ENCODE measurements at places on chromosomes 3 and 15.

DNA sequence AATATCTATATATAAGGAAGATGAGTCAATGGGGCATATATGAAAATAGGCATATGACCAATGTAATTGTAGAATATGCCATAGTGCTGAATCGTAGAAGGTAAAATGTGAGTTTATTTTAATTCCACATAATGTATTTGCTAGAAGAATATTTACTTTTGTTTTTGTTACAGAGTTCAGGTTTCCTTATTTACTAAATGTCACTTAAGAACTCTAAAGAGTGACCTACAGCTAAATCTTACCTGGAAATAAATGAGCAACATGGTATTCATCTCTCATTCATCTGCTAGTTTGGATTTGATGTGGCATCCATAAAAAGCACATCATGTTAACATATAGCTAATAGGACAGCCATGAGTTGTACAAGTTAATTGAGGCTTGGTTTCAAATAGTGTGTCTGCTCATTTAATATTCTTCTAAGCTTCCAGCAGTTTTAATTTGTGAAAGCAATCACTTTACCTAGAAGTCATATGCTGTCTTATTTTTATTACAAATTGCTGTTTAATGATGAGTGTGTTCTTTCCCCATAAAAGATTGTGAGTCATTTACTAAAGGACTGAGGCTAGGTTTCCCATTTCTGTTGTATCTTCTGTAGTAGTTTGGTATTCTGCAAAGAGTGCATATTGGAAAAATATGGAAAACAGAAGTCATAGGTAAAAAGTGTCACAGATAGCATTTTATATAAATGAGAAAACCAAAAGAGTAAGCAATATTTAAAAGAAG, 222.1 kb upstream of the POU1F1 start:
- H3K27me3 ChIP-seq: no peaks in the 10 kb centered on the region
- no peak overlapping the region for H3K27ac ChIP-seq
- H3K4me1 ChIP-seq: no peaks in the 10 kb centered on the region
- H3K36me3 ChIP-seq: no peaks in the 10 kb centered on the region

DNA sequence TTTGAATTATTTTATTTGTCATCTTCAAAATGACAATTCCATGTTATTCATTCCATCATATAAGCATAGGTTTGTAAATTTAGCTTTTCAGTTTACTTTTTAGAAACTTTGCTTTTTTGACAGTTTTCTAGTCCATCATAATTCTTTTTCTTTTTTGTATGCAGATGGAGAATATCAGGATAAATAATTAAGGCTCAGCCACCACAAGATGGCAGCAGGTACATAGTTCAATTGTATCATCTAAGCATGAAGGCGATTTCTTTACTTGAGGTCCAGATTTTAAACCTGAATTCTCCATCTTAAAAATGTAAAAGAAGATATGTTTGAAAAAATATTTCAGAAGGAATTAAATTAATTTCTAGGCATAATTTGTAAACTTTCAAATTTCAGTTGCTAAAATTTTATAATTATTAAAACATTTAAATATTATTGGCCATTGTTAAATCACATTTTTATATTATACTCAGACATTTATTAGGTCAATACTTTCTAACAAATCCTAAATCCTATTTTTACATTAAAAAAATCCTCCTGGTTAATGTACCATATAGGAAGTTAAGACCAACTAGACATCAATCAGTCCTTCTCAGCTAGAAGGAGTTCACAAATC, 15.1 kb downstream of the PLSCR5 start:
- H3K36me3 ChIP-seq: no peaks in the 10 kb centered on the region
- DNase-seq: no peak
- H3K27ac ChIP-seq: no peak overlapping the region
- H3K4me3 ChIP-seq: no peak overlapping the region

DNA sequence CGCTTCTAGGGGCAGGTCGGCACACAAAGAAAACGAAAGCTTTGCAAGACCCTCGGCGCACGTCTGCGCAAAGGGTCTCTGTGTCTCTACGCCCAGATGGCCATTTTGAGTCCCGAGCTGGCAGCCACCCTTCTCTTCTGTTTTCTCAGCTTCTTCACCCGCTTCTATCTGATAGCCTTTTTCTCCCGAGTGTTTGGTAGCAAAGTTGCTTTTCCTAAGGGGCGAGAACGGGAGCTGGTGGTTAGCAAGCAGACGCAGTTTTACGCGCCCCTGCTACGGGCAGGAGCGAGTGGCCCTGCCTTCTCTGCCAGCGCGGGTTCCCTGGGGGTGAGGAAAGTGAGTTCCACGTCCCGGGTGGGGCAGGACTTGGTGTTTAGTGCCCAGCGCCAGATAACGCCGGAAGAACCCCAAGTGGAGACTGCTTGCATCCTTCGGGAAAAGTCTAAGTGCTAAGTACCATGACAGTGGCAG, 2.9 kb upstream of the MKRN2 start:
- H3K36me3 ChIP-seq: no peaks in the 10 kb centered on the region
- DNase-seq: no peak
- peaks cover 29% of the 10 kb centered on the region for H3K4me1 ChIP-seq
- H3K27me3 ChIP-seq: peaks cover 25% of the 10 kb centered on the region
- peak overlapping the region; percentile 63 for H3K27ac ChIP-seq
- H3K4me3 ChIP-seq: peak overlapping the region; percentile 81

DNA sequence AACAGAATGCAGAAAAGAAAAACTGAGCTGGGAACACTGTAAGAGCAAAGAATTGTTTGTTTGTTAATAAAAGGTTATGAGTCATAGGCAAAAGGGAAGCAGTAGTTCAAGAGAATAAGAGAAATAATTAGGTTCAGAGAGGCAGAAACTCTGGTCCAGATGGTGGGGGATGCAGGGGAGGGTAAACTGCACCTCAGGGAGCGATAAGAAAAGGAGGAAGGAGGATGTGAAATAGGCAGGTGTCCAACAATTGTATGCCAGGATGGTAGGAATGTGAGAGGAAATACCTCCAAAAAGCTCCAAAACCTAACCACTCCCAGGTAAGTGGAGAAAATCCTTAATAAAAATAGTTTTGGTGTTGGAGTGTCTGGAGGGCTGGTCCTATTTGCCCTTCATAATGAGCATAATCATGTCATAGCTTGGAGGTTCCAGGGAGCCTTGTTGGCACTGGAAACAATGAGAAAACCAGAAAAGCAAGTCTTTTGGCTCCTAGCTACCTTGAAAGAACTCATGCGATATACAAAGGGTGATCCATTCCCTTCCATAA, 405.4 kb upstream of the TBL1XR1 start:
- H3K27me3 ChIP-seq: no peaks in the 10 kb centered on the region
- no peak overlapping the region for H3K27ac ChIP-seq
- DNase-seq: no peak
- H3K4me3 ChIP-seq: no peak overlapping the region

- no peak overlapping the region for H3K27ac ChIP-seq
- H3K27me3 ChIP-seq: peaks cover 12% of the 10 kb centered on the region
- H3K4me3 ChIP-seq: peak overlapping the region; percentile 86
- DNase-seq: no peak
- H3K36me3 ChIP-seq: no peaks in the 10 kb centered on the region
Measured at GRCh38 chr15:50183112-50183794, 1.3 kb downstream of the SLC27A2 start.

GRCh38 chr3:63949005-63949404, 36.8 kb upstream of the SCAANT1 start:
- no peak overlapping the region for H3K27ac ChIP-seq
- H3K27me3 ChIP-seq: no peaks in the 10 kb centered on the region
- H3K36me3 ChIP-seq: no peaks in the 10 kb centered on the region
- no peak for DNase-seq
- no peak overlapping the region for H3K4me3 ChIP-seq
- peaks cover 62% of the 10 kb centered on the region for H3K4me1 ChIP-seq

- peaks cover 19% of the 10 kb centered on the region for H3K36me3 ChIP-seq
- H3K27me3 ChIP-seq: no peaks in the 10 kb centered on the region
- H3K27ac ChIP-seq: peak overlapping the region; percentile 97
- H3K4me3 ChIP-seq: peak overlapping the region; percentile 96
- peaks cover 45% of the 10 kb centered on the region for H3K4me1 ChIP-seq
Measured at GRCh38 chr3:3125977-3126376, 763 bp upstream of the TRNT1 start.

DNA sequence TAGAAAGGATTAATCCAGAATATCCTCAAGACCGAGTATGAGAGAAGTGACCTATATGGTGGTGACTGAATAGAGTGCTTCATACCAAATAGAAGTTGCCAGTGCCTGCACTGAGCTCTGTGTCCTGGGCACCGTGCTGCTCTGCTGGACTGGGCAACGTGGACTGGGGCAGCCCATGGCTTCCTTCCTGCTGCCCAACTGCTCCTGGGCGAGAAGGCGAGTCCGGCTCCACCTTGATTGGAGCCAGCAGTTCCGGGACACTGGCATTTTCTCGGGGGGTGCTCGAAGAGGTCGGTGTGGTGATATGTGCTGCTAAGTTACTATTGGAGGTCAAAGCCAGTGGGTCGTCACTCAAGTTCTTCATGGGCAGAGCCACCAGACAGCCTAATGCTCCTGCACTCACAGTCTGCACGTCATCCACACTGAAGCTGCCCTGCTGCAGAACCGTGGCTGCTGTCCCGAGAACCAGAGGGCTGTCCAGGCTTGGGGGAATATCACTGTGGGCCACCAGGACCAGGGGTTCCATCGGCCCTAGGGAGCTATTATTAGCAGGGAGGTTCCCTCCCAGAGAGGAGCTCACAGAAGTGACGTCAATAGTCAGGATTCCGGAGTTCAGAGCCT, 14.1 kb downstream of the ZXDC start:
- no peak overlapping the region for H3K27ac ChIP-seq
- H3K4me1 ChIP-seq: peaks cover 17% of the 10 kb centered on the region
- peak; percentile 27 for DNase-seq
- no peaks in the 10 kb centered on the region for H3K27me3 ChIP-seq
- H3K4me3 ChIP-seq: no peak overlapping the region

DNA sequence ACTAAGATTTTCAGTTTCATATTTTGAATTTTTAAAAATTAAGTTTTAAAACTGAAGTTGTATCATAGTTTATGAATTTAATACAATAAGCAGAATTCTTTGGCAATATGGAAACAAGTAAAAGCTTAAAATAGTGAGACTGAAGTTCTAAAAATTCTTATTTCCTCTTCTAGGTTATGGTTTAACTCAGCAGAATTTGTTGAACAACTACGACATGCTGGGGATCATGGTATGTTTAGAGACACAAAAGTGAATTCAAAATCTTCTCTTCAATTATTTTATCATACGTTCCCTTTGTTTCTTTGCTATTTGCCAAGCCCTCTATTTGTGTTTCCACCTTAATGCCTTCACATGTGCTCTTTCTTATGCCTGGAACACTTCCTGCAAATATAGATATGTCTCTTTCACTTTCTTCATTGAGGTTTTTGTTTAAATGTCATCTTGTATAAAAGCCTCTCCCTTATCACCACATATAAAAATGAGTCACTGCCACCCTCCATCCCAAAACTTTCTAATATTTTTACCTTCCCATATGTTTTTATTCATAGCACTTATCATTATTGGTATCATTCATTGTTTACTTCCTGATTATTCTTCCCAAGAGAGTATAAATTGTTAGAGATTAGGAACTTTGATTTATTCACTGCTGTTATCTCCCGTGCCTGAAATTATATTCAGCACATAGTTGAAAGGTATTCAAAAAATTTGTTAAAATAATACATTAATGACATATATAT, 6.4 kb downstream of the SUCNR1 start:
- H3K4me3 ChIP-seq: no peak overlapping the region
- H3K4me1 ChIP-seq: peaks cover 5% of the 10 kb centered on the region
- no peak overlapping the region for H3K27ac ChIP-seq
- H3K27me3 ChIP-seq: peaks cover 2% of the 10 kb centered on the region
- no peaks in the 10 kb centered on the region for H3K36me3 ChIP-seq

DNA sequence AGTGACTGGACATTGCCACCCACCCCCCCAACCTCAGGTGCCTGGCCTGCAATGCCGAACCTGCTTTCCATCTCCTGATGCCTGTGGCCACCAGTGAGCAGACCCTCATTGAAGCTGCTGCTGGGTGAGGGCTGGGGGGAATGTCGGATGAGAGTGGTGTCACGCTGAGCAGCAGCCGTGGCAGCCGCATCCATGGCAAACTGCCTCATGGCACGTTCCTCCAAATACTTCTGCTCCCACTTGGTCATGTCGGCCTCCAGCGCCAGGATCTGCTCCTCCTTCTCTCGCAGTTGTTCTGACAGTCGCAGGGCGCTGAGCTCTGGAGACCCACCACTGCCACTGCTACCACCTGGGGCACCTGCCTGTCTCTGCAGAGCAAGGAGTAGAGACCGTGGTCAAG, 14.2 kb downstream of the AMOTL2 start:
- no peak overlapping the region for H3K4me3 ChIP-seq
- no peak overlapping the region for H3K27ac ChIP-seq
- H3K36me3 ChIP-seq: no peaks in the 10 kb centered on the region
- peaks cover 20% of the 10 kb centered on the region for H3K4me1 ChIP-seq

DNA sequence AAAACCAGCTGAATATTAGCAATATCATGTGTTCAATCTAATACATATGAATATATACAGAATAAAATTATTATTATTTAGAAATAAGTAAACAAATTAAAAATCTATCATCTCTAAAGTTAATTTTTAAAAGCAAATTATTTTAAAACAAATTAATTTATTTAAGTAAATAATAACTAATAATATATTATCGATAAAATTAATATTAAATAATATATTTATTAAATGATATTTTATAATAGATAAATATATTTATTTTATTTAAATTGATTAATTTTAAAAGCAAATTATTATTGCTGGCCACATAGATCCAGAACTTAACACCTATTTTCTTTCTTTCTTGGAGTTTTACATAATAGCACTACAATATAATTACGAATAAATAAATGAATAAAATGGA, 22.2 kb downstream of the RTP3 start:
- H3K27me3 ChIP-seq: no peaks in the 10 kb centered on the region
- no peak for DNase-seq
- H3K27ac ChIP-seq: no peak overlapping the region
- H3K4me3 ChIP-seq: no peak overlapping the region
- no peaks in the 10 kb centered on the region for H3K36me3 ChIP-seq

DNA sequence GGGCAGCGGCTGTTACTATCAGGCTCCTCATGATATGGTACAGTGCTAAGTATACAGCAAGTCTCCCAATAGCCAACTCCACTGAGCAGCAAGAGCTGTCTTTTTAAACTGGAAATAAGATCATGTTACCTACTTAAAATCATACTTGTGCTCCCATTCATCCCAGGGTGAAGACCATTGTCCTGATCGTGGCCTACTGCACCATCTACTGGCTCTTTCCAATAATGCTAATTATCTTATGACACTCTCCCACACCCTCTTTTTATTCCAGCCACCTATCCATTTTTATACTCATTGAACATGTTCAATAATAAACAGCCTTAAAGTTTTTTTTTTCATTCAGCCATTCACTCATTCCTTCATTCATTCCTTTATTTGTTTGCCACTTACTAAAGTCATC, 117.7 kb downstream of the GBE1 start:
- H3K4me1 ChIP-seq: no peaks in the 10 kb centered on the region
- no peak for DNase-seq
- H3K27ac ChIP-seq: no peak overlapping the region
- no peaks in the 10 kb centered on the region for H3K36me3 ChIP-seq
- no peak overlapping the region for H3K4me3 ChIP-seq

- peaks cover 10% of the 10 kb centered on the region for H3K4me1 ChIP-seq
- peaks cover 11% of the 10 kb centered on the region for H3K27me3 ChIP-seq
- H3K4me3 ChIP-seq: no peak overlapping the region
- H3K27ac ChIP-seq: no peak overlapping the region
Measured at GRCh38 chr3:13296662-13297061, 123.5 kb downstream of the NUP210 start.

- no peak overlapping the region for H3K4me3 ChIP-seq
- H3K36me3 ChIP-seq: no peaks in the 10 kb centered on the region
- no peaks in the 10 kb centered on the region for H3K27me3 ChIP-seq
- no peak overlapping the region for H3K27ac ChIP-seq
Measured at GRCh38 chr3:78497021-78497420, 1270.8 kb downstream of the ROBO1 start.
